ENCODE measurements at places on chromosomes 2 and 18. TPM values are rescaled to one million over a fixed set of nuclear protein-coding genes. Genes with fewer than 3 reads are reported as not detected.

- no peak for DNase-seq
These were observed 15.2 kb downstream of the SMAD2 start for GRCh38 chr18:47915229-47915628.

GRCh38 chr2:150981826-150982225 lies 279.8 kb downstream of the RBM43 start:
- DNase-seq = no peak

DNA sequence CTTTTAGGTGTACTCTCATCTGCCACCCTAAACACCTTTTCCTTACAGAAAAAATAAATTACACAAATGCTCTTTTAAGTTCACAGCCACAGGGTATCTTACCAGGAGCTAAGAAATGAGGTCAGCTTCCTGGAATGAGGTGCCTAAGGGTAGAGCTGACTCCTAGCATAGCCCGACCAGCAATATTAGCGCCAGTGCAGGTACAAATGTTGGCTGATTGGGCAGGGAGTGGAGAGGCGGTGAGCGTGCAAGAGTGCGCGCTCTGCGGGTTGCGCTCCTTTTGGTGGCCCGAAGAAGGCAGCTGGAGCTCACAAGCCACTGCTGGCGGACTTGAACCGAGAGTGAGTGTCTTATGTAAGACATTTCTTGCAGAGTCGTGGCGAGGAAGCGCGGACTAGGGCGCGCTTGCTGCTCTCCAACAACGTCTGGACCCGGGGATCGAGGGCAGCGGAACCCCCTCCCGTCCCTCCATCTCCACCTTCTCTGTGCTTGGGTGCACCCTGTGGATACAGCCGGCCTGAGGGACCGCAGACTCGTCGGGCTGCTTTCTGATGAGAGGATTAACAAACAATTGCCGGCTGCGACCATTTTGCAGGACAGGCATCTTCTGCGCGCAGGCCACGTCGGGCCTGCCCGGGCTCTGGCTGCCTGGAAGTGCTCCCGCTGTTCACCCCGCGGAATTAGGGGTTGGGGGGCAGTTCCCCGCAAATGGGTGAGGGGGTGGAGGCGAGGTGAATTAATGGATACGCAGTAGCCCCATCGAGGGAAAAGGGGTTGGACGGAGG lies 17.3 kb downstream of the BOLA3 start:
- DNase-seq = no peak

GRCh38 chr2:152420936-152421335 lies 86.0 kb downstream of the FMNL2 start:
- DNase-seq = no peak

- no peak for DNase-seq
These were observed 609.0 kb upstream of the CELF4 start for GRCh38 chr18:38174594-38174993.

DNA sequence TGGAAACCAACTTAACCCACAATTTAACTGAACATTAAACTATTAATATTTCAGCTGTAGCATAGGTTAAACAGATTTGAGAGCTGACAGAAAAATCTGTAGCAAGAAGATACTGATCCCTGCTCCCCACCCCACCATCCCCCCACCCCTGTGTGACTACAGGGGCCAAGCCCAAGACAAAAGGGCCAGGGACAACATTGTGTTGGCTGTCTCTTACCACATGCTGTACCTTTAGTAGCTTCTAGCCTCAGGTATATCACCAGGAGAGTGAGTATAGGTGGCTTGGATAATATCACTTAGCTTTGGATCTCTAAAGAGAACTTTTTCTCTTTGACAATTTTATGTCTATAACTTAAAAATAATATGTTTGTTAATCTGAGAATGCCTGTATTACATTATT lies 140.7 kb downstream of the AGPS start:
- DNase-seq = no peak

DNA sequence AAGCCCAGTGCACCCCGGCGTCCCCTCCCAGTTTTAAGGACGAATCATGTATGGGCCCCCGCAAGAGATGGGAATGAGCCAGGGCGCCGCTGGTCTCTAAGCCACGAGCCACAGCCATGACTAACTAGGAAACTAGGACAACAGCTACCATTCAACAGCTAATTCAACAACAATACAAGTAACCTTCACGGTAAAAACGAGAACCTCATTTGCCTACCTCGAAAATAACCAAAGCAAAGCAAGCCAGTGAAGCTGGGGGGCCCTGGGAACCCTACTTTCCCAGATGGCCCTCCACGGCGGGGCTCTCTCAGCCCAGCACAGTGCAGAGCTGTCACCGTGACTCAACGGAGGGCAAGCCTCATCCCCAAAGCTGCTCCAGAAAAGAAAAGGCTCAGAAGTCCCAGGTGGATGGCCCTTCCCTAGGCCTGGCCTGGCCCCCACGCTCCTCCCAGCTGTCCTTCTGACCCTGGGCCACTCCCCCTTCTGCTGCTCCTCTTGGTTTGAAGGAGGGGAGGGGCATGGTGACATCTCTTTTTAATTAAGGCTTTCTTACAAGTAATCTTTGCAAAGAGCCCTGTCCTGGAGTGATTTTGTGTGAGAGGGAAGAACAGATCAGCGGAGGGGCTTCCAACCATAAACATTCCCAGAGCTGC lies 126.3 kb downstream of the HDAC4 start:
- peak; percentile 84 for DNase-seq

MEMO1 gene
- total RNA-seq = 59.2 TPM

CPLX4 gene
- total RNA-seq = not detected
